ENCODE measurements at places on chromosomes 3 and 15.

DNA sequence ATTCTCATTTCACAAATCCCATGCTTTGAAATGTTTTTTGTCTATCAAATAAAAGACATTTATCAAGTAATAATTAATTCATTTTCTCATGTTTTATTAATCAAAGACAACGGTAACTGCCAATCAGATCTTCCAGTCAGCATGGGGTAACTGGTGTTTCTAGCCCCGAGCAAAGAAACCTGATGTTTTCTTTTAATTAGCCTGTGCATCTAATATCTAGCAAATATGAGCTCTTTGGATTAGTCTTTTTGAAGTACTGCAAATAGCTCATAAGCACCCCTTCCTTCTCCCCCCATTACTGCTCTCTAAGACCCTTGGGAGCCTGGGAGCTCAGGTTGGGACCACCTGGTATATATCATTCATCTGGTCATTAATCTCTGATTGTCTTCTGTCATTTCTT lies 43.1 kb upstream of the SRGAP3 start:
- no peak for DNase-seq

DNA sequence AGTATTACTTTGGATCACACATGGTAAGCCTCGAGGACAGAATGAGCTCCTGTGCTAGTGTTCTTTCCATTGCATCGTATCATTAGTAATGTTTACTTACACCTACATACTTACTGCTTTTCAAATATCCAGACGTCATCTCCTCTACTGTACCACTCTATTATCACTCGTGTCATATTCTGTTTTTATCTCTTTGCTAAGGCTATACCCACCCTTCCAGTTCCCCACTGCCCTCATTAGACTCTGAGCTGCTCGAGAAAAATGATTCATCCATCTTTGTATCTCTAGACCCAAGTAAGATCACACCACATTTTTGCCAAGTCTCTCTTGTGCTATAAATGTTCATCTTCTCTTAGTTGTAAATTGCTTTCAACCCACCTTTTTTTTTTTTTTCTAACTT lies 245.7 kb downstream of the TIGIT start:
- DNase-seq: no peak

DNA sequence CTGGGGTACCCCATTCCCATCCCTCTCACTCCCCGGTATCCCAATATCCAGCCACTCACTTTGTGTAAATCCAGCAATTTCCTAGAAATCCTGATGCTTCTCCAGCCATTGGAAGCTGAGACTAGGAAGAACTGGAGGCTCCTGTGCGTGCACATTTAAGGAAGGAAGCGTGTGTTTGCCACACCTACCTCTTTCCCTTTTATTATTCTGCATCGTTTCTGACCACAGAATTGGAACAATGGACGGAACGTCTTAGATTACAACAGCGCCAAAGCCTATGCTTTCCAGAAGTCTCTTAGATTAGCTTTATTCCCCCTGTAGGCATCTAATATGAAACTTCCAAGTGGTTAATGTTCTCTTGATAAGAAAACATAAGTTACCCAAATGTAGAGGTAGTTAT lies 234.8 kb upstream of the TRIM42 start:
- DNase-seq: no peak

DNA sequence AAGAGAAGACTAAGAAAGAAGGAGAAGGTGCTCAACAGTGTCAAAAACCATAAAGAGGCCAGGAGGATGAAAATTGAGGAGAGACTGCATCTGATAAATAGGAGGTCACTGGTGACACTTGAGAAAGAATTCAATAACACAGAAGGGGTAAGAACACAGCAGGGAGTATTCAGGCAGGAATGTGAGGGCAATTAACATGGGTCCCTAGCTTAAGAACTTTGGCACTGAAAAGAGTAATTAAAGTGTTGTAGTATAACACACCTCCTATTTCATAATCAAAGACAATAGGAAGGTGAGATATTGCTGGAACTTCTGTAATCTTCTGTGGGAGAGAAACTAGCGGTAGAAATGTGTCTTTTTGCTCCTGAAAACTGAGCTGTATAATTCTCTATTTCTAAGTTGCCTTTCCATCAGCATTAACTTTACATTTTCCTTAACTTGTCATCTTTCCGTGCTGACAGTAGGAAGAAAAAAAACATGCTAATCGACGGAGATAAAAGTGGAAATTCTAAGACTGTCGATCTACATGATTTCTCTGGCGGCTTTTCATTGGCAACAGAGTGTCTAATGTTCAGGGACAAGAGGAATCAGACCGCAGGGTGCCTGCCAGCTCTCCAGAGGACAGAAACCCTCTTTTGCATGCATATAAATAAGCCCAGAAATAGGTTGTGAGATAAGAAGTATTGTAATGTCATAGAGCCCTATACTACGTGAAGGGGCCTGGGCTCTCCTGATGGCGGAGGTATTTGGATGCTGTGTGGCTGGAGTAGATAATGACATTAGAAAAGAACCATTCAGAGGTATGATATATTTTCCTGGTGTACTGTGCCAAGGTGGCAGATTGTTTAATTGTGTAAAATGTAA lies 147.9 kb upstream of the GAP43 start:
- DNase-seq: no peak

GRCh38 chr3:177089110-177089509 lies 108.2 kb downstream of the TBL1XR1 start:
- no peak for DNase-seq

- DNase-seq: no peak
Measured at GRCh38 chr3:76610150-76610549, 429.7 kb upstream of the ROBO2 start.

DNA sequence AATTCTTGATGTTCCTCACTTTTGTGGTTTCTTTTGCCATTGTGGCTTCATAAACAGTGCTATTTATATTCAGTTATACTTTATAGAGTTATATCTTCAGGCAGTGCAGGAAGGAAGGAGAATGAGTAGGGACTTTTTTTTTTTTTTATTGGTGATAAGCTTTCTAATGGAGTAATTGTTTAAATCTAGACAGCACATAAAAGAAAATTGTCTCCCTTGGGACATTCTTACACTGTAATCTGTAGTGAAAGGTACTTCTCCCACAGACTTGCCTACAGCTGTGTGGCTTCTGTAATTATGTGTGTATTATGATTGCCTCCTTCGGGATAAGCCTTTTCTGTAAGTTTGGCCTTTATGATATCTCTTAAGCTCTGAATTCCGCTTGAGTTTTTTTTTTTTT lies 41.6 kb downstream of the WDR76 start:
- no peak for DNase-seq

GRCh38 chr3:172987273-172987672 lies 153.8 kb downstream of the SPATA16 start:
- no peak for DNase-seq

- DNase-seq: no peak
Measured at GRCh38 chr15:80496096-80496495, 91.9 kb downstream of the ARNT2 start.

GRCh38 chr3:80785475-80785874 lies 976.0 kb downstream of the GBE1 start:
- DNase-seq: no peak

DNA sequence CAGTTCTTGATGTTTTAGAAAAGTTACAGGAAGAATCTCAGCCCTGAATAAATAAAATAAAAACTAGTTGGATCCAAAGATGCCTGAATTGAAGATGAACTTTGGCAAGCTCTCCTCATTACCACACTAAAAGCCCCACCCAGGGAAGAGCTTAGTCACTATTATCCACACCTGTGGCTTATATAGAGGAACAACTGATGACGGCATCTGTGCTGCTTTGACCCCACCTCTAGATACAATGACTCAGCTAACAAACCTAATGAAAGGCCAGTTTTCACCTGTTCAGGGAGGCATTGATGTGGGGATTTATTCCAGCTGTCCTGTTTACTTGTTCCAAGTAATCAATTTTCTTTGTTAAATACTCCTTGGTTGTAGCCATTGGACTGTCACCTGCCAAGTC lies 604.7 kb upstream of the EPHA6 start:
- peak; percentile 5 for DNase-seq

DNA sequence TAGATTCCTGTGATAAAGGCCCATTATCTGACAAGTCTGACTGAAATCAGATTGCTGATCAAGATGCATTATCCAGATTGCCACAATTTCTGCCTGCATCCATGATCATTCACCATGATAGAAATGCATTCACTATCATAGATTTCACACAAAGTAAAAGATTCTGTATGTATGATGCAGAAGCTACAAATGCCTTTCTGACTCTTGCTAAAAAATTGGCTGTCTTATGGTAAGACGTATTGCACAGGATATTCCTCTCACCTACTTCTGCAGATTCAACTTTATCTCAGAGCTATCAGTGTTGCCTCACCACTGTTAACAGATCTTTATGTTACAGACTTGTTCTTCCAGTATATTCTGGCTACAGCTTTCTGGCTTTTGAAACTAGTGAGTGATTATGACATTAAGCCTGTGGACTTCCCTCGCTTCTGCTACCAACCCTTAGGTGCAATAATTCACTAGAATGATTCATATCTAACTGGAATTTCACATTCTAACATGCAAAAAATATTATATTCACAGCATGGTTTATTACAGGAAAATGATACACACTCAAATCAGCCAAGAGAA lies 955.3 kb downstream of the EPHA3 start:
- no peak for DNase-seq

GRCh38 chr15:91072161-91072560 lies 27.9 kb upstream of the SV2B start:
- no peak for DNase-seq

GRCh38 chr3:135499426-135499825 lies 466.1 kb upstream of the PPP2R3A start:
- DNase-seq: no peak

DNA sequence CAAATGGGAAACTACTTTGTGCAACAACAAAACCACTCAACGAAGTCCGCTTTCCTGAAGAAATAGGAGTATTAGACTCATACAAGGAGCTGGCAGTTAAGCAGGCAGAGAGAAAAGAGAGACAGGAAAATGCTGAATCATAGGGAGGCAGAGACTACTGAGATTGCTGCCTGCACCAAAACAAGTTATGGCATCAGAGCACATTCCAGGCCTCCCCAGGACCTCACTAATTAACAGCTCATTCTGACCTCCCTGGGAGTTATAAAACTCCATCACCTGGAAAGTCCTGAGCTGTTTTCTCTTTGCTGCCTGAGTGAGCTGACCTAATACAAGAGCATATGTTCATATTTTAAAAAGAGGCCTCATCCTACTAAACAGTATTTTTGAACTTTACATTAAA lies 741.0 kb downstream of the MCTP2 start:
- DNase-seq: no peak

- DNase-seq: no peak
Measured at GRCh38 chr3:161199926-161200325, 21.2 kb upstream of the NMD3 start.

GRCh38 chr3:6862041-6862879 lies 1.3 kb downstream of the GRM7 start:
- DNase-seq: no peak

DNA sequence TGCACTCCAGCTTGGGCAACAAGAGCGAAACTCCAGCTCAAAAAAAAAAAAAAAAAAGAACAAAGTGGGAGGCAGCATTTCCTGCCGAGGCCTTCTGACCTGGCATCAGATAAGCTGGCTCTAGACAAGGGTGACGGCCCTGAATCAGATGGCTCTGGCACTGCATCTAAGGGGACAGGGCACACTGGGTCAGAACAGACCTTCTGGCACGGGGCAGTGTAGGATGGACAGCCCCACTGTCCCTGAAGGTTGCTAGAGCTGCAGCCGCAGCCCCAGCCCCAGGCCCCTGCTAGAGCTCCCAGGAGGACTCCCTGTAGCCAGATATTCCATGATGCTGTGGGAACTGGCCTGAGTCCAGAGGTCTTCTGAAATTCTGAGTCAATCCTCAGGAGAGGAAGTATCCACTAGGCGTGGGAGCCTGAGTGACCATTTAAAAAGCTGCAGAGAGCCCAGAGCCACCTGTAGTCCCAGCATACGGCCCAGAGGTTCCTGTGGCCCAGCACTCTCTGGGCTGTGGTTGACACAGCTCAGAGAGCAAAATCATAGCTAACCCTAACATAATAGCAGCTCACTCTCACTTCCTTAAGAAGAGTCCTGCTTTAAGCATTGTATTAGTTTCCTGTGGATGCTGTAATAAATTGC lies 69.2 kb upstream of the MFGE8 start:
- no peak for DNase-seq

GRCh38 chr3:6273878-6274277 lies 587.0 kb upstream of the GRM7 start:
- no peak for DNase-seq

DNA sequence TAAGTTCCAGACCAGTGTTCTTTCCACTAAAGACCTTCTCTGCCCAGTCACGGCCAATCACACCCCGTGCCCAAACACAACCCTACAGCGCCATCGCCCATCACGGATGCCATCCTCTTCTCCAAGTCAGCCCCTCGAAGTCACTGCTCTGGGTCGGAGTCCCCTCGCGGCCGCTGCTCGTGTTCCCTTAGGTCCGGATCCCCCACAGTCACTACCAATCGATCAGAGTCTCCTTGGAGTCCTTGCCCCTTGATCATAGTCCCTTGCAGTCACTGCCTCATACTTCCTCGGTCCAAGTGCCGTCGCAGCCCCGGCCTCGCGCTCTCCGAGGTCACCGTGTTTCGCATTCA lies 461 bp downstream of the PCYT1A start:
- DNase-seq: no peak

DNA sequence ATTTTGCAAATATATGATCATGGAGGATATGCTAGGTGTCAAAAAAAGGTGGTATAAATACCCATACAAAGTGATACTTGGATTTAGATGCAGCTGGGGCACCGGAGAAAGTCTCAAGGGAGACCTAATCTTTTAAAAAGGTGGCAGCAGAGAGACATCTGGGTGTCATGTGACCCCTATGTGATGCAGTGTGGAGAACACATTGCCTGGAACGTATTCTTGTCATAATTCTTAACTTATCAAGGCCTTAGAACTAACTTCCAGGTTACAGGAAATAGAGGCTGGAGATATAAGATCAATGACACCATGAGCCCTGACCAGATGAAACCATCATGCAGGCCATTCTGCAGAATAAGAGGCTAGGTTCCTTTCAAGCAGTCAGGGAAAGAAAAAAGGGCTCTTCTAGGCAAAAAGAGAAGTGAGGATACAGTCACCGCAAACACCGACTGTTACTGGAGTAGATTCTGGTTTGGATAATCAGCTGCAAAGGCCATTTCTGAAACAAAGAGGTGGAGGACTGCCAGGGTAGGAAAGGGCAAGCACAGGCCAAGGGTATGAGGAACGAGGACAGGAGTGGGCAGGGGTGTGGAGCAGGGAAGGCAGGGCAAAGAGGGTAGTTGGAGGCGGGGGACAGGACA lies 100.6 kb downstream of the OXNAD1 start:
- no peak for DNase-seq

- no peak for DNase-seq
Measured at GRCh38 chr3:48299746-48300712, 33.4 kb downstream of the SPINK8 start.

DNA sequence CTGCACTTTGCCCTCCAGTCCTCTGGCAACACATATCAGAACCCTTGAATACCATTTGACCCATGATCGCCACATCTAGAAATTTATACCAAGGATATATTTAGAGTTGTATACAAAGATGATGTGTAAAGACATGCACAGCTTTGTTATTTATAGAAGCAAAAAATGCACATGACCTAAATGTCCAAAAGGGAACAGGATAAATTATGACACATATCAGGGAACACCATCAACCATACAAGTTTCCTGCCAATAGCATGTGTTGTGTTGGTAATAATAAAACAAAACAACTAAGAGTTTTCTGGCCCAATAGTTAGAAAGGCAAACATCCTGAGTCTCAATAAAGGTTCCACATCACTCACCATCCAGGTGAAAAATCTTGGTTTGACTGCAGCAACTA lies 51.5 kb downstream of the AAGAB start:
- no peak for DNase-seq

GRCh38 chr3:46615050-46615775 lies 2.9 kb downstream of the FAM240A start:
- no peak for DNase-seq

Measured in keratinocyte (primary cell).